ENCODE measurements at places on chromosomes 3 and 15.

DNA sequence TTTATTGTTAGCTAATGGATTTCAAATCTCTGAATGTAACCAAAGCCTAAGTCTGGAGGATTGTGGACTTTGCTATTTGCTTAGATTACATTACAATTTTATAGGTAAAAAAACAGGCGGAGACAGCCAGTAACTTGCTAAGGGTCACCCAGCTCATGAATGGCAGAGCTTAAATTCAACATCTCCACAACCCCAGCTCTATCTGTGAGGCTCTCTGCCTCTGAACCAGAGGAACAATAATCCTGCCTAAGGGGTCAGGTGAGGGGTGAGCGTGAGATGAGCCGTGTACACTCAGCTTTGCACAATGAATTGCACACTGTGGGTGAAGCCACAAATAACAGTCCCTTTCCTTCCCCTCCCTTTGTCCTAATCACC is 69.8 kb upstream of the SPATA12 start:
- no peak for DNase-seq

DNA sequence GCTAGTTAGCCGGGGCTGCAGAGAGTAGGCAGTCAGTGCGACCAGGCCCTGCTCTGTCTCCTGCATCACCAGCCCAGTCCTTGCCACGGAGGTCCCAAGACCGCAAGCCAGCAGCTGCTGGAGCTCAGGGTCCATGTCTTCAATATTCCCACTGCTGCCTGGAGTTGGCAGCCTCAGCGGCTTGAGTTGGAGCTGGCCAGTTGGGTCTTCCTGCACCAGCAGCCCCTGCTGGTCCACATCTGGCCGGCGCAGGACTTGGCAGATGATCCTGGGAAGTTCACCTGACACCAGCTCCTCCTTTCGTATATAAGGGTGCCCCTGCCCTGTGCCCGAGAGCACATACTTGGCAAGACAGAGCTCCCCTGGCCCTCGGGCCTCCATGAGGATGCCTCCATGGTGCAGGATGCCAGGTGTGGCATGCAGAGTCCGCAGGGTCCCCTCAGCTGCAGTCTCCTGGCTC is 5.7 kb downstream of the XIRP1 start:
- DNase-seq = no peak

- no peak for DNase-seq
Measured at GRCh38 chr3:126351771-126352475, 5.3 kb downstream of the KLF15 start.

DNA sequence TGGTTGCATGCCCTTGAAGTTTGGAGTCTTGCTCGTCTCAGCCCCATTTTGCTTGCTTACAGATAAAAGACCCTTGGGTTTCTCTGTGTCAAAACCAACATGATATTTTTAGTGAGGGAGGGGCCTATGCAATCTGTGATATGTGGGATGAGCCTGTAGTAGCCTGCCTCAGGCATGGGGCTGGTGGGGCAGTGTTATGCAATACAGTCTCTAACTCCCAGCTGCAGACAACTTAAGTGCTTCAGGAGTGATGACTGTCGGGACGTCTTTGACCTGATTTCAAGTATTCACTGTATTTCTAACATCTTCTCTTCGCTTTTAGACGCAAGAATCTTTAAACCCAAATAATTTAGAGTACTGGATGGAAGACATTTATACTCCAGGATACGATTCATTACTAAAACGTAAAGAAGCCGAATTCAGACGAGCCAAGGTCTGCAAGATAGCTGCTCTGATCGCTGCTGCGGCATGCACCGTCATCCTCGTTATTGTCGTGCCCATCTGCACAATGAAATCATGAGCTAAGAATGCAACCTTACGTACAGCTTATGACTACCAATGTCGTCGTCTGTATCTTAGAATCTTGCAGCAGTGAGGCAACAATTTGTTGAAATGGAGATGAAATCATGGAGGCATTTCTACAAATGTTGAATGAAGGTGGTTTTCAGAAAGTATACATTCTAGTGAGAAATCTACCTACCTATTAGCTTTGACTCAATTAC is 35.9 kb downstream of the MINAR1 start:
- no peak for DNase-seq

DNA sequence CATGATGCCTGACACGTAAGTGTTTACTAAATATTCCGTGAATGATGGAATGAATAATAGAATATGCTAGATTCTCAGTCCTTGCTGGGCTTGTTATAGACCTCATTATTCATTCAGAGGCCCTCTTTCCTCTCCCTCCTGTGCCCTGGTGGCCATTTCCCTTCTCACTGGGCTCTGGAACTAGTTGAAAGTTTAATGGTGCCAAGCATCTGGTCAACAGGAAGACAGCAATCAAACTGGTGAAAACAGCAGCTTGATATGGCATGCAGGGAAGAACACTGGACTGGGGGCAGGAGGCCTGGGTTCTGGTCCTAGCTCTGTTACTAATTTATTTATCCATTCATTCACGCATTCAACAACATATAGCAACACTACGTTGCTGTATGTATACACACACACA is 3.7 kb upstream of the APOD start:
- DNase-seq = no peak

- no peak for DNase-seq
Measured at GRCh38 chr15:76075046-76075445, 15.3 kb downstream of the TMEM266 start.

DNA sequence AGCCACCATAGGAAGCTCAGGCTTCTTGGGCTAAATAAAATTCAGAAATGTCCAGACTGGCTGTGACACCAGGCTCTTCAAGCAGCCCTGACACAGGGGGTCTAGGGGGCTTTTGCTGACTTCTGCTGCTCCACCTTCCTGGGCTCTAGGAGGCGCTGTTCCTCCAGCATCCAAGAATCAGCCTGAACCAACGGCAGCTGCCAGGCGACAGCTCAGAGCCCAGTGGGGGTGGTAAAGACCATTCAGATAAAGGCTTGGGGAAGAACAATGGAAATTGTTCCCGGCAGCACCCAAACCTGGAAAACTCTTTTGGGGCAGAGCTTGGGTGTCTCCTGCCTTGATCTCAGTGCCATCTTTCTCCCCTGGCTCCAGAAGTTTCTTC is 21.6 kb upstream of the PSTPIP1 start:
- DNase-seq = no peak

DNA sequence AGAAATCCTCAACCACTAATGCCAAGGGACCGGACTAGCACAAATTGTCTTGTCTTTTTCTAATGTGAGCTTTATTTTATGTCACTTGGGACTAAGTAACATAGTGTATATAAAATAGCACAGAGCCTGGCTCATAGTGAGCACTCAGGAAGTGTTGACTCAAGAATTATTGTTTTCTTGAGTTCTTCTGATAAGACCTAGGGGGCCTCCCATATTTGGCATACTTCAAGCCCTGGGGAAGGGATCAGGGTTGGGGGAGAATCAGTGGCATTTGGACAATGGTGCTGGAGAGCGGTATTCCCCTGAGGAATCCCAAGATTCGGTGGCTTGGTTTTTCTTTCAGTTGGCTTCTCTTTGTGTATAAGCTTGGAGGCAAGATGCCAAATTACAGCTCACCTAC is 19.4 kb downstream of the ZNF80 start:
- DNase-seq = no peak

DNA sequence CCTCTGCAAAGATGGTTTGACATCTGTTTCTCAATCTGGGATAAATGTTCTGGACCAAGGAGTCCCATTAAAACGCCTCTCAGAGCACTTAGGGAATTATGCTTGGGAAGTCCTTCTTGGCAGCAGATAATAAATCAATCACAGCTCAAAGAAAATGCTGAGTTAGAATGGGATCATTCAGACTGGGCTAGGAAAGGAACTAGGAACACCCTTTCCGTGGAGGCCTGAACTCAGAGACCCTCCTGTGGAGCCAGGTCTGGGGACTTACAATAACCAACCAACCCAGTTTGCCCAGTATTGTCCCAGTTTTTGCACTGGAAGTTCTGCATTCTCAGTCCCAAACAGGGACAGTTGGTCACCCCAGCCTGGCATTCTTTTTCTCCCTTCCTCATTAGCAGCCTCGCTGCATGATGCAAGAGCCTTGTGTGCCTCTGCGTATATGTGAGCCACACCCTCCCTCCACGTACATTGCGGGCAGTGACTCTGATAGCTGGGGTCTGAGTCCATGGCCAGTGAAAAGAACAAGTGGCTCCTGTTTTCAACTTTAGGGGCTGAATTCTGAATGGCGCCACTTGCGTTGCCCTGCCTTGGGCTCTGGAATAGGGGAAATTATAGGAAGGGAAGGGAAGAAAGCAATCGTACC is 88.7 kb downstream of the SEMA5B start:
- DNase-seq = no peak

GRCh38 chr3:169497567-169498257 is 165.8 kb downstream of the MECOM start:
- no peak for DNase-seq

GRCh38 chr15:79811406-79812405 is 85.1 kb downstream of the MTHFS start:
- peak; percentile 64 for DNase-seq

DNA sequence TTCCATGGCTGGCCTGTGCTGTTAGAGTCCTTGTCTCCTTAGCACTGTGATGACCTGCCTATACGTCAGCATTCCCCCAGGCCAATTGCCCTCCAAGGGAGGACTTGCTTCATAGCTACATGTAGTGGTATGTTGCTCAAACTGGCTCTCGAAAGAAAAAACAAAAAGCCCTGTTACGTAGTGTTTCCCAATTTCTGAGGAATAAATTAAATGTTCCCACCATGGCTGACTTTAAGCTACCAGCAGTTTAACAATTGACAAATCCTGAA is 54.6 kb downstream of the WNT7A start:
- no peak for DNase-seq

- DNase-seq = no peak
Measured at GRCh38 chr15:38182900-38183299, 69.7 kb upstream of the SPRED1 start.

DNA sequence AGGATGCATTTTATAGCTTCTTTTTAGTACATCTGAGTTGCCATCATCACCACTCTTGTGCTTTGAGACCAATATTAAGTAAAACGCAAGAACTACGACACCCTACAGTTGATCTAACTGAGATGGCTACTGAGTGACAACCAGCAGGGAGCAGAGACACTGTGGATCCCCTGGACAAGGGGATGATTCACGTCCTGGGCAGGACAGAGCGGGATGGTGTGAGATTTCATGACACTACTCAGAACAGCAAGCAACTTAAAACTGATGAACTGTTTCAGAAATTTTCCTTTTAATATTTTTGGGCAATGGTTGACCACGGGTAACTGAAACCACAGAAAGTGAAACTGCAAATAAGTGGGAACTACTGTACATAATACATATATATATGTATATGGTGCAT is 299.2 kb downstream of the ADAMTS17 start:
- DNase-seq = no peak

DNA sequence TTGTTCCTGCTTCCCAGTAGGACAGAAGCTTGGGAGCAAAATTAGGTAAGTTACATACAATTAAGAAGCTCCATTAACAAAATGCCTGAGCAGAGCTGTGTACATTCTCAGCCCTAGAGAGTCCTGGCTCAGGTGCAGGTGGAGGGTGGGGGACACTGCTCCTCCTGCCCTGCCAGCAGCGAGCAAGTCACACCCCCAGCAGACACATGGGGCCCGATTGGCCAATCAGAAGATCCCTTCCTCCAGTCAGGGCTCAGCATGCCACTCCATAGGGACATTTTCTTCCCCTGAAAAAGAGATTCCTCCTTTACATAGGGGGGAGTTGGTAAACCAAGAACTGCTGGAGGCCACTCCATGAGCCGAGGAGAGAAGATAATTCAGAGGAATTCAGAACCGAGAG is 62.1 kb downstream of the PLXNA1 start:
- no peak for DNase-seq

DNA sequence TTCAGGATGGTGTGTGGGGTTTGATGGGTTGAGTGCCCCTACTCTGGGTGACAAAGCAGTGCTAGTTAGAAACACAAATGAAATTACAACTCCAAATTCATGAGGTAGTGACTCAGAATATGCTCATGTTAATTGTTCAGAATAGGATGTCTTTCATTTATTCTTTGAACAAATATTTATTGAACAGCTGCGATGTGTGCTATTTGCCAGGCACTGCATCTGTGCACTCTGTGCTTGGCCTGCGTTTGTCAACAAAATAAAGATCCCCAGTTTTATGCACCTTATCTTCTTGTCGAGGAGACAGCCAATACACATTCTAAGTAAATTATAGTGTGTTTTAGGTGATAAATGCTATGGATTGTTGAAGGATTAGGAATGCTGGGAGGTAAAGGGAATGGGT is 27.3 kb downstream of the MED12L start:
- DNase-seq = no peak

GRCh38 chr15:96066852-96067495 is 263.5 kb upstream of the NR2F2 start:
- DNase-seq = no peak

- no peak for DNase-seq
Measured at GRCh38 chr15:99121691-99122410, 17.0 kb downstream of the SYNM start.

GRCh38 chr15:75131269-75131643 is 70.4 kb upstream of the C15orf39 start:
- DNase-seq = no peak

DNA sequence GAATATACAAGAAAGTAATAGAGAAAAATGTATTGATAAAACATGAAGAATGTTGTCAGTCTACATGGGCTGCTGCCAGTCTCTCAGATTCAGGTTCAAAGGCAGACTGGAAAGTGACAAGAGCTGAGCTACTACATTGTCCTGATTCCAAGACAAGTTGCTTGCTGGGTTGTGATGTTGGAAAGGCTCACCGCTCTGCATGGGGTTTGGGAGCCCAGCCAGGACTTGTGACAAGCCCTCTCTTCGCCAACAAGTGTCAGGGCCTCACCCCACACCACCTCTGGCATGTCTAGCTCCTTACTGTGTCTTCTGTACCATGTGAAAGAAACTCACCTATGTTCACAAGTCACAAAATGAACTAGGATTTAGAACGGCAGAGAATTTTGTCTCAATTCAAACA is 43.0 kb upstream of the SH3GL3 start:
- DNase-seq = no peak

Data from NCI-H1105 (cell line).